ENCODE measurements at places on chromosomes 16 and 17. TPM values are rescaled to one million over a fixed set of nuclear protein-coding genes. Genes with fewer than 3 reads are reported as not detected.

Gene SYNGR2
- total RNA-seq: 219 TPM

DNA sequence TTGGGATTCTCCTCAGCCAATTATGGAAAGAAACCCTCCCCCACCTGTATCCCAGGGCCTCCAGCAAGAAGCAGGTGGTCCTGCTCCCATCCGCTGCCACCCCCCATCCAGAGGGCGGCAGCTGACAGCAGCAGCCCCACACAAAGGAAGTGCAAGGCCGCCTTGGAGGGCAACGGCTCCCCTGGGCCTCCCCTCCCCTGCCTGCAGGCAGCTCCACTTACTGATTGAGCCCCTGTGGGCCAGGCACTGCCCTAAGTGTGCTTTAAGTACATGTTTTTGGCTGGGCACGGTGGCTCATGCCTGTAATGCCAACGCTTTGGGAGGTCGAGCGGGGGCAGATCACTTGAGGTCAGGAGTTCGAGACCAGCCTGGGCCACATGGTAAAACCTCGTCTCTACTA, 257.6 kb downstream of the PARN start:
- no peak for DNase-seq

Gene AGRP
- total RNA-seq: not detected

DNA sequence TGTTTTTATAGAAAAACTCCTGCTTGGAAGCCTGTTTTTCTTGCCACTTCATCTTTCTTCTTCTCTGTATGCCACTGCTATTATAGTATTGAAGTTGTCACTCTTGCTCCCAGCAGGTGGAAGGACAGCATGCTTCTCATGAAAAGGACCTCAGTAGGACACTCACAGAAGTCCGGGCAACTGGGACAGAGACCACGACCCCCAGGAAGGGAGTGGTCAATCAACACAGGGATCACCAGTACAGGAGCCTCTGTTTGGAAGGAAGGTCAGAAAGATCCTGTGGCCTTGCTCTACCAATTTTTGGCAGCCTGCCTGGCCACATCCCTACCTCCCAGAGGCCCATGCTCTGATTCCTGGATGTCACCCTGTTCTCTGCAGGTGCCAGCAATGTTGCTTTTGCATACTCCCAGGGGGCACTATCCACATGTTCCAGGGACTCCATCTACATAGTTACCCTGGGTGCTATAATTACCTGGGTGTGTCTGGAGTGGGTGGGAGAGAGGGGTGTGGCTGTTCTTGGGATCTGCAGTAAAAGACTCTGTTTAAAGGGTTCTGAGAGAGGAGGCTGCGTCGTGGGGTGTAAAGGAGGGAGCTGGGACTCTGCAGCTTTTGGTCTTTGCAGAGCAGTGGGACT, 13.7 kb upstream of the AKAP10 start:
- no peak for DNase-seq

DNA sequence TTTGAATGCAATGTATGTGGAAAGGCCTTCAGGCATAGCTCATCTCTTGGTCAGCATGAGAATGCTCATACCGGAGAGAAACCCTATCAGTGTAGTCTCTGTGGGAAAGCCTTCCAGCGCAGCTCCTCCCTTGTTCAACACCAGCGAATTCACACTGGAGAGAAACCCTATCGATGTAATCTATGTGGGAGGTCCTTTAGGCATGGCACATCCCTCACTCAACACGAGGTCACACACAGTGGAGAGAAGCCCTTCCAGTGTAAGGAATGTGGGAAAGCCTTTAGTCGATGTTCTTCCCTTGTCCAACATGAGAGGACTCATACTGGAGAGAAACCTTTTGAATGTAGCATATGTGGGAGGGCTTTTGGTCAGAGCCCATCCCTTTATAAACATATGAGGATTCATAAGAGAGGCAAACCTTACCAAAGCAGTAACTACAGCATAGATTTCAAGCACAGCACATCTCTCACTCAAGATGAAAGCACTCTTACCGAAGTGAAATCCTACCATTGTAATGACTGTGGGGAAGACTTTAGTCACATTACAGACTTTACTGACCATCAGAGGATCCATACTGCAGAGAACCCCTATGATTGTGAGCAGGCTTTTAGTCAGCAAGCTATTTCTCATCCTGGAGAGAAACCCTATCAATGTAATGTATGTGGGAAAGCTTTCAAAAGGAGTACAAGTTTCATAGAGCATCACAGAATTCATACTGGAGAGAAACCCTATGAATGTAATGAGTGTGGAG, 24.7 kb downstream of the ZFP90 start:
- no peak for DNase-seq

DNA sequence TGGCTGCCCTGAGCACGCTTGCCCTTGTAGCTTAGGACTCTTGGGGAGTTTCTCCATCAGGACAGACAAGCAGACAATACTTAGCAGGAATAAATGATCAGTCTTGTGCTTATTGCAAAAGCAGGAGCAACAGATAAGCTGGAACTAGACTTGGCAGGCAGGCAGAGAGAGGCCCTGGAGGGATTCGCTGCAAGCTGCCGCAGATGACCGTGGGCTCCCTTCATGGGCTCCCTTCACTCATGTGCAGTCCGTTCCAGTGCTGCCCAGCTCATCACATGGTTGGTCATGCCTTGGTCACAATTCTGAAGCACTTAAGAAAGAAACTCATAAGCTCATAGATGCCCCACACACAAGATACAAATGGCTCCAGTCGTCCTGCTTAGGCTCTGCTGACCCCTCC, 2.4 kb upstream of the SLC5A10 start:
- peak; percentile 24 for DNase-seq

DNA sequence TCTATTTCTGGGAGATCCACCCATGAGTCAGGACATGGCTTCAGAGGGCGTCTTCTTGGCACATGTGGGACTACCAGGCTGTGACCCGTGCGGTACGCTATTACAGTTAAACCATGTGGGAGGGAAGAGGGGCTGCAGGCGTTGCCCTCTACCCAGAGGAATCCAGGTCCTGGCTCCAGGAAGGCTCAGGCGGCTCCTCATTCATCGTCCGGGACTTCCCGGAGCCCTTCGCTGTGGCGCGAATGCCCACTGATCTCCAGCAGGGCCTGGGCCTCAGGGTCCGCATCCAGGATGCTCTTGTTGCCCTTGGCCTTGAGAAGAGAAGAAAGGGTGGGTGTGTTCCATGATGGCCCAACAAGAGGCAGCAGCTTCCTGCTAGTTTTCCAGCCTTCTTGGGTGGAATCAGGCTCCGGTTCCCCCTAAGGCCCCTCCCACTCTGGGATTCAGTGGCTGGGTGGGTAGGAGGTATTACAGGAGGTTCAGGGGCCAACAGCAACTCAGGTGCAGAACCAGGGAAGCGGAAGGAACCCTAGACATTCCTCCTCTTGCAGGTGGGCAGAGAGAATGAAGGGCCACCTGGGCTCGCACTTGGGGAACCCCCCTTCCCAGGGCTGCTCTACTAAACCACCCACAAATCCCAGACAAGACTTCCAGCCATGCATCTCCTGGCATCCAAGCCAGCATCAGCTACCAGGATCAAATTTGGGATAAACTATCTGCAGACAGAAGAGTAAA, 24.6 kb downstream of the MEAK7 start:
- no peak for DNase-seq

- peak; percentile 95 for DNase-seq
Measured at GRCh38 chr17:77424585-77425344, 284.0 kb downstream of the SEC14L1 start.

GRCh38 chr17:39393736-39394135, 7.7 kb downstream of the FBXL20 start:
- no peak for DNase-seq

- no peak for DNase-seq
Measured at GRCh38 chr17:40323391-40324381, 14.7 kb downstream of the RARA start.

GRCh38 chr17:37047631-37048104, 98.9 kb downstream of the AATF start:
- DNase-seq: peak; percentile 82

- no peak for DNase-seq
Measured at GRCh38 chr16:83206426-83206825, 579.7 kb downstream of the CDH13 start.

DNA sequence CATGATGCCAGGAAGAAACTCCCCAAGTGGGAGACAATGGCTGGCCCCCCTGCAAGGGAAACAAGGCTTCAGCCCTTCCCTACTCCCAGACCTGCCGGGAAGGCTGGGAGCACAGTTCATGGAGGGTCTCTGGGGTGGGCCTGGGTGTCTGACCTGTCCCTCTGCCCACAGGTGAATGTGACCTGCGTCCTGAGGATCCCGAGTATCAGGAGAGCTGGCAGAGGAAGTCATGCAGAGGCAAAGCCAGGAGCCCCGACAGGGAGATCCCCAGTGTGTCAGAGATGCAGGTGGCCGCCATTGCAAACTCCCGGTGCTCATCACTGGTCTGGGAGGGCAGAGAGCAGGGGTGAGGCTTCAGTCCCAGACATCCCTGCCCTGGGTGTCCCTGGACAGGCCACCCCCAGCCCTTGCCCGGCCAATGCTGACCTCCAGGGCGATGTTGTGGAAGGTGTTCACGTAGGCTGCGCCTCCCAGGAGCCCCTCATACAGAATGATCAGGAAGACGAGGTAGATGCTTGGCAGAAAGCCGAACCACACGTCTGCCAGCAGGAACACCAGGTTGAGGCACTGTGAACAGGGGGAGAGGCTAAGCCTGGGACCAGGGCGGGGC, 5.3 kb upstream of the NPIPB7 start:
- DNase-seq: no peak

- DNase-seq: peak; percentile 52
Measured at GRCh38 chr16:48535831-48536613, 74.0 kb downstream of the N4BP1 start.

Gene E2F4
- total RNA-seq: 185 TPM

- no peak for DNase-seq
Measured at GRCh38 chr16:71912534-71913275, 17.4 kb downstream of the IST1 start.

GRCh38 chr16:16017812-16018211, 68.4 kb downstream of the ABCC1 start:
- DNase-seq: no peak

DNA sequence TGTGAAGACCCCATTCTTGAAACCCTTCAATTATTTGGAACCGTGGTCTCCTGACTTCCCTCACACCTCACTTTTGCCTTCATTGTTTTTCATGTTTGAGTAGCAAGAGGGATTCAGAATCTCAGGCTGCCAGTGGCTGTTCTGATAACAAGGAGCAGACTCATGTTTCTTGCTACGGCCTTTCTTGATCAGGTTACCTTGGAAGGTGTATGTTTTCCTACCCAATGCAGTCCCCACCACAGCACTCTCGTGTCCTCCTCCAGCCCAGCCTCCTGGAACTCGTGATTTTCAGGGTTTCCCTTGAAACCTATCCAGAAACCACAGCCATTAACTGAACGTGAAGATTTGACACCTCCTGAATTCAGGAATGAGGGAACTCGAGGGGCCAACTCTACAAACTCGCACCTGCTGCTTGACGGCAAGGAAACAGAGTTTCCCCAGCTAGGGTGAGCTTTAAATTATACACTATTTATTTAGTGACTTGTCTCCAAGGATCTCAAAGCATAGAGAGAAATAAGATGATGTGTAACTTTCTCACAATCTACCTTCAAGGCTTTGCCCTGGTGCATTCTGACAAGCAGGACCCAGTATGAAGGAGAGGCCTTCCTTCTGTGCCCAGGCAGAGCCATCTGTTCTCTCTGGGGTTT, 1.6 kb downstream of the ZFHX3 start:
- peak; percentile 59 for DNase-seq

DNA sequence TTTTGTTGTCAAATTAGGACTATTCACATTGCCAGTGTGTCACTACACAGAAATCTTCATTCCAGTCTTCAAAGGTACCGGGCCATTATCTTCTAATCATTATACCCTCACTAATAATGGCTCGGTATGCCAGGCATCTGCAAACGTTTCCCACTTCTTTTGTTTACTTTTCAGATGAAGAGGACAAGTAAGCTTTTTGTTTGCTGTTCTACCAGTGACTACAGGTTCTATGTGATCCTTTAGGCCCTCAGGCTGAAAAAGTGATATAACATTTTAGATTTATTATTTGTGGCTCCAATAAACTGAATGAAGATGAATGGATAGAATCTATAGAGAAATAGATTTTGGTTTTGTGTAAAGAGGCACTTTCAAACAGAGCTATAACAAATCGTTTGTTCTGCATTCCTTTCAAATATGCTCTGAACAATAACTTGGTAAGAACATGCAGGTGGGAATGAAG, 403 bp upstream of the KRTAP3-1 start:
- no peak for DNase-seq

DNA sequence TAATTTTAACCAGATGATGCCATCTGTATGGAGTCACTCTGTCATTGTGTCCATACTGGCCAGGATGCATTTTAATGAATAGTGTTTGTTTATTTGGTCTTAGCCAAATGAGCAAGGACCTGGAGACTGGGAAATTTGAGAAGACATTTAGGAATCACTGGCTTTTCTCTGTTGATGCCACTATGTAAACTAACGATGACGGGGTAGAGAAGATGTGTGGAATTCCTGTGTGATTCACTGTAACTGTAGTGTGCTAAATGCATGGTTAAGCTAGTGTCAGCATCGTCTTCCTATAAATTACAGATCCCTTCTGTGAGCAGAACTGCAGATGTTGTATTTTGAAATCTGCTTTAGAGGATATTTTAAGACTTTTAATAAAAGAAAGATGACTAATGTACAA, 66.6 kb downstream of the NOS2 start:
- DNase-seq: no peak

GRCh38 chr17:50618941-50619340, 15.7 kb upstream of the ABCC3 start:
- DNase-seq: no peak

Gene NPIPA8
- not detected for total RNA-seq

DNA sequence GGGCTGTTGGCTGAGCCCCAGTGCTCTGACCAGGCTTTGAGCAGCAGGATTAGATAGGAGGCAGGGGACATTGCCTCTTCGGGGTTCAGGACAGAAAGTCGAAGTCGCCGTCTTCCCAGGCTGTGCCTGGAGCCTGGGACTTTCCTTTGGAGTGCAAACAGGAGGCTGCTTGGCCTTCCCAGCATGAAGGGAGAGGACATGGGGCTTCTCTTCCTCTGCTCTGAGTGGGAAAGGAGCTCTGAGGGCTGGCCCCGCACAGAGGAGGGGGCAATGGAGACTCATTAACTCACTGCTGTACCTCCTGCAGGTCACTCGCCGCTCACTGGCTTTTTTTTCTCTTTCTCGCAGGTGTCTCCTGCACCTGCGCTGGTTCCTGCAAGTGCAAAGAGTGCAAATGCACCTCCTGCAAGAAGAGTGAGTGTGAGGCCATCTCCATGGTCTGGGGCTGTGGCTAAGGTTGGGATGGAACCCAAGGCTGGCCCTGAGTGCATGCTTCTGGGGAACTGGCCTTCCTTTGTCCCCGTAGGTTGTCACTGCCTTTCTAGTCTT, 642 bp downstream of the MT1F start:
- DNase-seq: no peak

Gene PLLP
- total RNA-seq: 55.4 TPM

- no peak for DNase-seq
Measured at GRCh38 chr16:23608194-23608593, 12.1 kb upstream of the NDUFAB1 start.
